ENCODE measurements at places on chromosomes 5 and 9. TPM values are rescaled to one million over a fixed set of nuclear protein-coding genes. Genes with fewer than 3 reads are reported as not detected.

Gene GABRA1
- not detected for total RNA-seq

Gene CCL21
- total RNA-seq, result not detected

Gene C1QTNF3
- 0.86 TPM for total RNA-seq

Gene PCDHGB7
- total RNA-seq, result 11.2 TPM

Gene KDM3B
- 51.4 TPM for total RNA-seq

Gene RORB
- total RNA-seq, result 5.6 TPM
